ENCODE measurements at places on chromosomes 4 and X.

DNA sequence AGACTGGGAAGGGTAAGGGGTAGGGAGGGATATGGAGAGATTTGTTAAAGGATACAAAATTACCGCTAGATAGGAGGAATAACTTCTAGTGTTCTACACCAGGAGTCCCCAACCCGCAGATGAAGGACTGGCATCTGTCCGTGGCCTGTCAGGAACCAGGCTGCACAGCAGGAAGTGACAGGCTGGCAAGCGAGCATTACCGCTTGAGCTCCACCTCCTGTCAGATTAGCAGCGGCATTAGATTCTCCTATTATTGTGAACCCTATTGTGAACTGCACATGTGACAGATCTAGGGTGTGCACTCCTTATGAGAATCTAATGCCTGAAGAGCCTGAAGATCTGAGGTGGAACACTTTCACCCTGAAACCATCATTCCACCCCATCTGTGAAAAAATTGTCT, 27.9 kb upstream of the BBS7 start:
- DNase-seq: no peak

GRCh38 chr4:26717332-26717731, 133.4 kb downstream of the TBC1D19 start:
- no peak for DNase-seq

DNA sequence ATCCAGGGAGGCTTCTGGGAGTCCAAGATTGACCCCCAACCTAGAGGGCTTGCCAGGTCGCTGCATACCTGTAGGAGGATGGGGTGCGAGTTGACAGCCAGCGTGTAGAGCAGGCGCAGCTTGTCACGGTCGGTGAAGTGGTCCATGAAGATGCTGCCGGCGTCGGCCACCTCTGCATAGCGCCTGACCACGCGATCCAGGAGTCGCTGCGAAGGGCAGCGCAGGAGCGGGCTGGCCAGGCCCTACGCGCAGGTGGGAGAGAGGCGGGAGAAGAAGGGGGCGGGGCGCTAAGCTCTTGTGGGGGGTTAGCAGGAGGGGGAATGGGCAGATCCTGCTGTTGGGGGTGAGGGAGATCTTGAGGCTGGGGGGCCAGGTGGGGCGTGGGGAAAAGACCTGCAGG, 43.0 kb downstream of the DIPK2B start:
- DNase-seq: no peak

- DNase-seq: no peak
Observed at GRCh38 chr4:173919196-173919595, 364.3 kb downstream of the FBXO8 start.

- DNase-seq: no peak
Observed at GRCh38 chrX:38881066-38881465, 79.8 kb downstream of the MID1IP1 start.

GRCh38 chrX:1885116-1885515, 270.3 kb downstream of the ASMT start:
- DNase-seq: no peak

GRCh38 chrX:1011691-1012283, 200.7 kb downstream of the CRLF2 start:
- no peak for DNase-seq

GRCh38 chrX:41600291-41600690, 88.5 kb upstream of the GPR34 start:
- no peak for DNase-seq

DNA sequence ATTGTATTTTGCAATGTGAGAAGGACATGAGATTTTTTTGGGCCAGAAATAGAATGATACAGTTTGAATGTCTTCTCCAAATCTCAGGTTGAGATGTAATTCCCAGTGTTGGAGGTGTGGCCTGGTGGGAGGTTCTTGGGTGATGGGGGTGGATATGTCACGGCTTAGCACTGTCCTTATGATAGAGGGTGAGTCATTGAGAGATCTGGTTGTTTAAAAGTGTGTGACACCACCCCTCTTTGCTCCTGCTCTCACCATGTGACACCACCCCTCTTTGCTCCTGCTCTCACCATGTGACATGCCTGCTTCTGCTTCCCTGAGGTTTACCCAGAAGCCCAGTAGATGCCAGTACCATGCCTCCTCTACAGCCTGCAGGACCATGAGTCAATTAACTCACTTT, 1226.9 kb downstream of the PCDH7 start:
- DNase-seq: no peak

DNA sequence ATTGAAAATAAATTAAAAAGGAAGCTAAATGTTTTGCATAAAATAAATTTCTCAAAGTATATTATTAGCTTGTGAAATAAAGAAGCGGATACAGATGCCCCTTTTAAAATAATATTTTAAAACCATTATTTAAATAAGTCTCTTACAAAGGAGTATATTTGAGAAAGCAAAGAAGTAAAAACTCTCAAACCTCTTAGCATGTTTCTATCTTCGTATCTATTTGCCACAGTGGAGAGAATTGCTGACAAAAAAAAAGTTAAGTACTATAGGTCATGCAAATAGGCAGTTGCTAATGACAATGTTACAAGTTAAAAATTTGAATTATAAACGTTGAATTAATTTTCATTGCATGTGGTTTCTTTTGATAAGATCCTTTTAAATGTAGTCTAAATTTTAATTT, 44.5 kb upstream of the PDGFRA start:
- no peak for DNase-seq

GRCh38 chrX:137031517-137032340, 2.1 kb downstream of the GPR101 start:
- no peak for DNase-seq

DNA sequence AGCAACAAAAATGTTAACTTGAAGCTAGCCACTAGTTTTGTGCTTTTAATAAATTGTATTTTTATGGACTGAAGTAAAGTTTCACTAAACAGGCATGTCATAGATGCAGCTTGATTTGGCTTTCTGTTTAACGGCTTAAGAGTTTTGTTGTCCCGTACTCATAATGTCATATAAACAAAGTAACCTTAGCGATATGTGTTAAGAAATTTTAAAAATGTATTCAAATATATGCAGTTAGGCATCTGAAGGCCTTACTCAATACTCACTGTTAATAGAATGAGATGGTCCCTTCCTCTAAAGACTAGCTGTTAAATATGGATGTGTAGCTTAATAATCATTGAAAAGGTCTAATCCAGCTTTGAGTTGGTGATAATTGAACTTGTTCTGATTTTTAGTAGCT, 1.0 kb upstream of the SCLT1 start:
- DNase-seq: no peak

- no peak for DNase-seq
Observed at GRCh38 chrX:152528193-152528592, 77.1 kb upstream of the GABRA3 start.

DNA sequence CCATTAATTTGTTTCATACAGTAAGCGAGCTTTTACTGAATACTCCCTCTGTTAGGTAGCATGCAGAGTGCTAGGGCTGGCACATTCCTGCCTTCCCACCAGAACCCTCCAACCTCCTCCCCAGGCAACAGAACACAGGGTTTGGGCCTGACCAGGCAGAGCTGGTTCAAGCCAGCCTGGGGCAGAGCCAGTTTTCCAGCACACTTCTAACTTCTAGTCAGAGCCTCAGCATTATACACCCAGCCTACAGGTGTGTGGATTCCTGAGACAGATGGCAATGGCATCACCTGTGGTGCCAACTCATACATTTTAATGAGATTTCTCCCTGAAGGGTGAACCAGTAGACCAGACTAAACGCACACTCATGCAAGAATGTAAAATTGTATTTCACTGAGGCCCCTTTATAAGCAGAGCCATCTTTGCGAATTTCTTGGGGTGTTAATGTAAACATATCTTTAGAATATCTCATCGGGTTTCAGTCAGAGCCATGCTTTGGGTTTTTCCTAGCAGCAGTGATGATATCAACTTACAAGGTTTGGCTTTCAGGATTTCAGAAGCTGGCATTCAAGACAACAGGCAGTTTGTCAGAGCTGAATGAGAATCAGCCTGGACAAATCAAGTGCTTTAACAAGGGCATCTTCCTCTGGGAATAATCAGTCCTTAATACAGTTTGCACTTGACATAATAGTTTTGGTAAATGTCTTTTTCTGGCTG, 92.0 kb downstream of the GATB start:
- DNase-seq: no peak

DNA sequence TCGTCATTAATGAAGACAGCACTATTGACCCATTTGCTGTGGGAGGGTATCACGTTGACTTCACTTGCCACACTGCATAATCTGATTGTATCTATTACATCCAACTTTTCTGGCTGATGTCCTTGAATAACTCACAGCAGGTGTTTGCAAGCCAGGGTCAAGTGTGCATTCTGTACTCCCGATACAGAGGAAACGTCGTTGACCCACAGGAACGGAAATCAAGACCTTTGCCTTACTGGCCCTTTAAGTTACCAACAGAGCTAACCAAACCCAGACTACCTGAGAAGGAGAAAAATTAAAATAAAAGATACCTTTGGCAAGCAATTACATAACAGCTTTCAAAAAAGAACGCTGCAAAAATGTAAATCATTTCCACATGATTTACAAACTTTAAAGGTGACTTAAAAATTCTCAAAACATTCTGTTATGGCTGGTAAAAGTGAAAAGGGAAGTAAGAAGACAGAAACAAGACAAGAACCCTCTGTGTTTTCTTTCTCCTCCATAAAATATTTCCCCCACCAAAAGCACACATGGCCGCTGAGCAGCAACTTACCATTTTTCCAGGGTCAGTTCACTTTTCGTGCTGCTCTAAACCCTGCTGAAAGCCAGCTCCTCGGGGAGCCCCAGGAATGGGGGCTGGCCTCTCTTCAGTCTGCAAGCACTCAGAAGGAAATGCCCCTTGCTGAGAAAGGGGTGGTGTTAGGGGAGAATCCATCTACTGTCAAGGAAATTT, 6.5 kb upstream of the SHISA3 start:
- DNase-seq: no peak

- no peak for DNase-seq
Observed at GRCh38 chrX:20527558-20528011, 260.9 kb upstream of the RPS6KA3 start.

DNA sequence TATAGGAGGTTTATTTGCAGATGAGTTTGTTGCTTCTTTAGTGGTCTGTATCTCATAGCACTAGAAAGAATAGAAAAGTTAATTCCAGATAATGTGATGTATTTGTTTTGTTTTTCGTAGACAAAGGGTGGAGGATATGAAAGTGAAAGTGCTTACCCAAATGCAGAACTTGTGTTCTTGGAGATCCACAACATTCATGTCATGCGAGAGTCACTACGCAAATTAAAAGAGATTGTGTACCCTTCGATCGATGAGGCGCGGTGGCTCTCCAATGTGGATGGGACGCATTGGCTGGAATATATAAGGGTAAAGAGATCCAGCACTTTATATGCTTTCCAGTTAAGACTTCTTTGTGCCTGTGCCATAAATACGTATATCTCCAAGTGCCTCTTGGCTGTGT, 43.3 kb downstream of the MTMR1 start:
- no peak for DNase-seq

GRCh38 chr4:88661739-88662138, 35.9 kb downstream of the NAP1L5 start:
- DNase-seq: no peak

DNA sequence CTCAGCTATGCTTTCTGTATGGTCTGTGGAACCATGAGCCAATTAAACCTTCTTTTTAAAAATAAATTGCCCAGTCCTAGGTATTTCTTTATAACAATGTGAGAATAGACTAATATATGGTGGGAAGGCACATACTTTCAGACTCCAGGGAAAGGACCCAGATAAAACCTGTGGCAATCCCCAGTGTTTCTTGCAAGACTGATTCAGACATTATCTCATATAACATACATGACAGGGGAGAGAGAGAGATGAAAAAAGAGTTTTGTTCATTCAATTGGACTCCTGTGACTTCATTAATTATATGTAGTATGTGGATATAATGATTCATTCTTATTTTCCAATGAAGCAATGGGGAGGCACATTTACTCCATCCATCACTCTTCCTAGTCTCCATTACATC, 291.4 kb upstream of the PRKX start:
- no peak for DNase-seq

DNA sequence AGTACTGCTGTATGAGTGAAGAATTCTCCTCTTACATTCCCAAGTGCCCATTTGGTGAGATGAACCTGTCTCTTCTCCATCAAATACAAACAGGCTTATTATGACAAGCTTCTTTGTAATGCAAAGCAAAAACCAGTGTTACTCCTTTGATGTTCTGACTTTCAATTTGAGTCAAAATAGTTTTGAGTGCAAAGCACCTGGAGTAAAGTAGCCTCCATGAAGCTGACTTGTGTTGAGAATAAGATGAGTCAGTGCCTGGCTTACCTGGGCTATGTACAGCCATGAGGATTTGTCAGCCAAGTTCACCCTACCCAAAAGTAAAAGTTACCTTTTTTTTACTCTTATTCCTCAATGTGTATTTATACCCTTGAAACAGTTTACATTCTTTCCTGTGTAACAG, 132.5 kb upstream of the FMR1 start:
- no peak for DNase-seq

GRCh38 chr4:89549907-89550306, 242.3 kb upstream of the GPRIN3 start:
- DNase-seq: no peak

DNA sequence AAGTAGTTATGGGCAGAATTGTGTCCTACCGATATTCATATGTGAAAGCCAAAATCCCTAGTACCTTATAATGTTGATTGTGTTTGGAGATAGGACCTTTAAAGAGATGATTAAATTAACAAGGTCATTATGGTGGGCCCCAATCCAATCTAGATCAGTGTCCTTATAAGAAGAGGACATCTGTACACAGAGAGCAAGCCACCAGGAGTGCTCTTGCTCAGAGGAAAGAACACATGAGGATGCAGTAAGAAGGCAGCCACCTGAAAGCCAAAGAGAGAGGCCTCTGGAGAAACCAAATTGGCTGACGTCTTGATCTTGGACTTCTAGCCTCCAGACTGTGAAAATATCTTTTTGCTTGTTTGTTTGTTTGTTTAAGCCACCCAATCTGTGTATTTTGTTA, 1290.8 kb upstream of the PABPC4L start:
- no peak for DNase-seq

- DNase-seq: no peak
Observed at GRCh38 chr4:38820329-38821061, 15.9 kb upstream of the TLR1 start.

GRCh38 chr4:7558436-7558835, 123.7 kb upstream of the PSAPL1 start:
- no peak for DNase-seq

DNA sequence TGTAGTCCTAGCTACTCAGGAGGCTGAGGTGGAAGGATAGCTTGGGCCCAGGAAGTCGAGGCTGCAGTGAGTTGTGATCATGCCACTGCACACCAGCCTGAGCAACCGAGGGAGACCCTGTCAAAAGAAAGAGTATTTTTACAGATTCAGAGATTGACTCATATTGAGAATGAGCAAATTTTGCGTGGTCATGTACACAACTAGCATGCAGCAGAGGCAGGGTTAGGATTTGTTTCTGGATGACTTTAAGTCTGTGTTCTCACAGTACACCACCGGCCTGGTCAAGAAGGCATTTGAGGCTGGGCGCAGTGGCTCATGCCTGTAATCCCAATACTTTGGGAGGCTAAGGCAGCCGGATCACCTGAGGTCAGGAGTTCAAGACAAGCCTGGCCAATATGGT, 44.8 kb upstream of the CBR4 start:
- no peak for DNase-seq

DNA sequence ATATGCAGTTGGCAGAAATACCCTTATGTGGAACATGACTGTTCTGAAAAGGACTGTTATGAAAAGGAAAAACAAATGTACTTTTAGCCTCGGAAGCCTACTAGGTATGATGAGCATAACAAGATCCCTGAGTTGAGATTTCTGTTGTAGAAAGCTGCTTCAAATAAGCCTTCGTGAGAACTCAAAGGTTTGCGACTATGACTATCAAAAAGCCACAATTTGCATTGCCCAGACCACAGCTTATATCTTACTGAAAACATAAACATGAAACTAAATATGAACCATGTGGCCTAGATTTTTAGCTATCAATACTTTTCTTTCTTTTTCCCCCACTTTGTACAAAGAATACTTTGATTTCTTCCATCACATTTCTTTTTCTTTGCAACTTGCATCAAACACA, 398.2 kb upstream of the LCORL start:
- DNase-seq: no peak
